Activated naive CD4-positive, alpha-beta T cell treated with anti-CD3 and anti-CD28 coated beads, Interleukin-2, amount 10 ng/mL, durations not matched to agents 7 days and 5 days (primary cell): ENCODE measurements at places on chromosomes 11 and 22.

- no peak for DNase-seq
Observed at GRCh38 chr22:42868751-42869251, 11.7 kb upstream of the ARFGAP3 start.

DNA sequence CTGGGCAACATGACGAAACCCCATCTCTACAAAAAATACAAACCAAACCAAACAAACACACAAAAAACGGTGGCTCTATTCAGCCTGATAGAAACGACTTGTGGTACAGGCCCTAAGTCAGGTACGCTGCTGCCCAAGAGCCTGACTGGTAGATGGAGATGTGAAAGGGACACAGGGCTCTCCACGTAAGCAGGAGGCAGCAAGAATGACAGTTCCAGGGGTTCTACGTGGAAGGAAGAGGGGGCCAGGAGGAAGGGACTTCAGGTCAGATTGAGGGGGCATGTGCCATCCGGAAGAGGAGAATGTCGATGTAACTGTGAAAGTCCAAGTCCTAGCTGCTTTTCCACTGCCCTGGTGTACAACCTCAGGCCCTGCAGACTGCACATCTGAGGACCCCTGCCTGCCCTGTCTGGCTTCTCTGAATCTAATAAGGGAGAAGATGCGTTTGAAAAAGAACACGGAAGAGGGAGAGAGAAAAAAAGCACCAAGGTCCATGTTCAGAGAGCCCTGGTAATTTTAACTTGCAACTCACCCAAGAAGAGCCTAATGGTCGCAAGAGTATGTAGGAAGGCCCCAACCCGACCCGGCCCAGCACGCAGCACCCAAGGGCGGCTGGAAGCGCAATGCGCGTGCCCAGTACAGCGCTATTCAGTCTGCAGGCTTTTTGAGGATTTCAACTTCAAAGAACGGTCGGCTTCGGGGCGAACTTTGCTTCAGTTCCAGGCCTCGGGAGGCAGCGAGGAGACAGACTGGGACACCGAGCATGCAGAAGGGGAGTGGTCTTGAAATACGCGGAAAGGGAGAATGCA is 909 bp upstream of the ZNRD2 start:
- DNase-seq: no peak

DNA sequence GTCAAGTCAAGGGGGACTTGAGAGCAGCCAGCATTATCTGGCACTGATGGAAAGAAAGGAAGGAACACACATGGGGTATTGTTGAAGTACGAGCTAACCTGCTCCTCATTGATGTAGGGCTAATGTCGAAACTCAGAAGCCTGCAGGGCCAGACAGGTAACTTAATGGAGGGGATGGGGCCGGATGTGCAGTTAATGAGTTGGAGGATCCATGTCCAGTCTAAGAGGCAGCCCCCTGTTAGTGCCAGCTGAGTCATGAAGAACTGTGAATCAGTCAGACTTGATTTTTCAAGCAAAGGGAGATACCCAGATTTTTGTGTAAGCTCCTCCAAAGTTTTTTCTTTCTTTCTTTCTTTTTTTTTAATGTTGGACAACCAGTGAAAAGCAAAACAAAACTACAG is 65.6 kb downstream of the CECR2 start:
- DNase-seq: no peak

DNA sequence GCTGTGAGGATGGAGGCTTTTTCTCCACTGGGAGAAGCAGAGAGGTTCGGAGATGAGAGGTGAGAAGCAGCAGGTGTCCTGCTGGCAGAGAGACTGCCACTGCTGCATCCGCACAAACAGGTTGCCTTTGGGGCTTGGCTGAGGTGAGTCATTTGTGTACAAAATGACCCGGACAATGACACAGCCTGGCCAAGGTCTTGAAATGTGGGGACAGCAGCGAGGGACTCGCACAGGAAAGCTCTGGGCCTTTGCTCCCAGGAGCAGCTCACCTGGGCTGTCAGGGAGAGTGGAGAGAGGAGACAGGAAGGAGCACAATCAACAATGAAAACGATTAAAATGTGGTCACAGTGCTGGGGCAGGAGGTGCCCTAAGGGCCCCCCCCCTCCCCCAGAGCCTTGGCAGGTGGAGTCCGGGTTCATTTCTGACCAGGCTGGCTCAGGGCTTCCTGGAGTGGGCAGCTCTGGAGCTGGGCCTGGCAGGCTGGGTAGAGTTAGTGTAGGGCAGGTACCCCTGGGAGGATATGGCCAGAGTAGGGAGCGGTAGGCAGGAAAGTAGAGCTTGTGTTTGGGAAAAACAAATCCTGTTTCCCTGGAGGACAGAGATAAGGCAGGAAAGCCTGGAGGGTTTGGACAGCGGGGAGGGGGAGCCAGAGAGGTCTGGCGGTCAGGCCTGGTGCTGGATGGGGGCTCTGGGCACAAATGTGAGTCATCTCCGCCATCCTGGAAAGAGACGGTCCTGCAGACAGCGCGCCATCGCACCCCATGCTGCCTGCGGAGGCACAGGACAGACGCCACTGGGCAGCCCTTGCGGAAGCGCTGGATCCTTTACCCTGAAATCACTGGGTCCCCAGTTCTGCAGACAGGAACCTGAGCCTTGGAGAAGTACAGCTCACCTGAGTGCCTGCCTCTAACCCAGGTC is 37.8 kb upstream of the CELSR1 start:
- DNase-seq: no peak

- no peak for DNase-seq
Observed at GRCh38 chr11:72687326-72687725, 13.1 kb upstream of the PDE2A start.

DNA sequence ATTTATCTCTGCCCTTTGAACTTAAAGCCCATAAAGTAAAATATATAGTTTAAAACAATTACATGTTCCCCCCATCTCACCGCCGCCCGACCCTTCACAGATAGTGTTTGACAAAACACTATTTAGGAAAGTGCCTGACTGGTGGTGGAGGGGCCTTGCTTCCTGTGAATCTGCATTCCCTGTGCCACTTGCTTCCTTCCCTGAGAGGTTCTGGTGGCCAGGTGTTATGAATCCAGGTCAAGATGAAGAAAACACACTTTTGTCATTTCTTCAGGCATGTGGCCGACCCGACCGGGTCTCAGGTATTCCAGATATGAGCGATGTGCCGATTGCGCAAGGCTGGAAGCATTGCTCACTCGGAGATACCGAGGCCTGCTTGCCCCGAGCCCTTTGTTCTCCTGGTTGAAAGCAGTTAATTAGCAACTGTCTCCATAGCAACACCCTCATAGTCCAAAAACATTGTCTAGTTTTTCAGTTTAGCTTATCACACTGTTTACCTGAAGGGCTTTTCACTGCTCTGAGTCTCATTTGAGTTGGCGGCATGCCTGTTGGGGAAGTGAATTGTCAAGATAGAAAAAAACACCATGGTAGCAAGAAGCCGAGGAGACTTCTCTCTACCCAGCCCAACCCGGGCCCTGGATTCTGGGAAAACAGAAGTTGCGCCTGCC is 128.3 kb downstream of the TEAD1 start:
- DNase-seq: no peak

- no peak for DNase-seq
Observed at GRCh38 chr11:46686886-46687795, 13.3 kb downstream of the ARHGAP1 start.

- no peak for DNase-seq
Observed at GRCh38 chr11:119742263-119742861, 13.4 kb upstream of the NECTIN1 start.
